ENCODE measurements at places on chromosomes 11 and 22.

- DNase-seq = no peak
These were observed 851.1 kb upstream of the RAG2 start for GRCh38 chr11:37449146-37449545.

DNA sequence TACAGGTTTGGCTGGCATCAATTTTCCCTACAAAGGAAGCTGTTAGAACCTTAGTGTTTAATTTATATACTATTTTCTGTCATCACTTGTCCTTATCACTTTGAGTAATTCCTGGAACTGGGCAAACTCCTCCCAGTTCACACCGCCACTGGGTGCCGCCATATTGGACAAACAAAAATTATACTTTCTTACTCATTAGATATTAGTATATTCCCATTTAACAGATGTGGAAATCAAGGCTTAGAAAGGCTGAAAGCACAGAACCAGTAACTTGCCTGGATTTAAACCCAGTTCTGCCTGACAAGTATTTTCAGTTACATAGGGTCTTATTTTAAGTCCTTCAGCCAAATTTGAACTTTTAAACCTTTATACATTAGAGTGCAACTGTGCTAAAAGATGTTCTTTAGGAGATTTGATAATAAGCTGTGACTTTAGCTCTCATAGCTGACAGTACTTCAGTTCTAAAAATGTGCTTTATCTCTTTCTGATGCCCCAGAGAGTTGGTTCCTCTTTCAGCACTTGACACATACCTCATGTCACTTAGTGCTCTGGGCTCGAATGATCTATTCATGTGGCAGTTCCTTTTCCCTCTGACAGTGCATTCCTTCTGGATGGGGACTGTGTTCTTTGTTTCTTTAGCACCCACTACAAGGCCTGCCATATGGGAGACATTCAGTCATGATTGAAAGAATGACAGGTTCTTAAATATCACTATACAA is 25.4 kb downstream of the COA4 start:
- no peak for DNase-seq

DNA sequence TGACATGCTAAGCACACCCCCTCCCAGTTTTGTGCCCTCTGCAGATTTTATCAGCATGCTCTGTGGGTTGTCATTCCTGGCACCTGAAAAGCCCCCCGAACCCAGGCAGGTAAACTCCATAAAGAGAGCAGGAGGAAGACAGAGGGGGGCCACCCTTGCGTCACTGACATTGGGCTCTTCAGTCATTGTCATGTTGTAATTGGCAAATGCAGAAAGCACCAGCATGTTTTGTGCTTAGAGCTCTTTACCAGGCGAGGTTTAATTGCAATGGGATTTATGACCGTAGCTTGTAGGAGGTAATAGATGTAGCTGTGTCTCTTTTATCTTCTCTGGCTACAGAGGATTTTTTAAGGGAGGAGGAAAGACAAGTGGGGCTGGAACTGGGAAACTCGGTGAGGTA is 201.7 kb downstream of the GRIK4 start:
- DNase-seq = no peak

DNA sequence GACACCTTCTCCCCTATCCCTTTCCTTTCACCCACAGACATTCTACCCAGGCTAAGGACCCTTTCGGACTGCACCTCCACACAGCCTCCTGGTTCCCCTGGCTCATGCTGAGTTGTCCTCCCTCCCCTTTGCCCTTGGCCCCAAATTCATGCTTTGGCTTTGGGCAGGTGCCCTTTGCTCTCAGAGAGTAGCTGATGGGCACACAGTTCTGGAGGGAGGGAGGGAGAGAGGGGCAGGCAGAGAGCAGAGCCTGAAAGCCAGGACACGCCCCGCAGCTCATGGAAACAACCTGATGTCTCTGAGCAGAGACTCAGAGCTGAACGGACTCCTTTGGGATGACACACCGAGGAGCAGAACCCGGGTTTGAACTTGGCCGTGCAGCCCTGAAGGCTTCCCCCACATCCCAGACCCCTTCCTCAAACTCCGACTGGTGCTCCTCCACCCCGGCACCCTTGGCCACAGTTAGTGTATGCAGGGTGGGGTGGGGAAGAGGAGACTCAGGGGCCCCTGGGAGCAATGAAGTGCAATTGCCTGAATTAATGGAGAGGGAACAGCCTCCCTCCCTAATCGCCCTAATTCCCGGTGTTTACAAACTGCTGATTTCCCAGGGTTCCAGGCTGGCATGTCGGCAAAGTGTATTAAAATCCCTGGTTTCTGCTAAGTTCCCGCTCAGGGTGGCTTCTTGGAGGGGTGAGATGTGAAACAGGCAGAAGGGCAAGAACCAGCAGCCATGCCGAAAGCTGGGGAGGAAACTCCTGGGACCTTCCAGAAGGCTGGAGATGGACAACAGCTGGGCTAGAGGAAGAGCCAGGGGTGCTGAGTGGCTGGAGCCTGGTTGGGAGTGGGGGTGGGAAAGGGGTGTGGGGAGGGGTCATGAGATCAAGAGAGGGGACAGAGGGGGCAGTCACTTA is 71.2 kb upstream of the SHISAL1 start:
- no peak for DNase-seq

DNA sequence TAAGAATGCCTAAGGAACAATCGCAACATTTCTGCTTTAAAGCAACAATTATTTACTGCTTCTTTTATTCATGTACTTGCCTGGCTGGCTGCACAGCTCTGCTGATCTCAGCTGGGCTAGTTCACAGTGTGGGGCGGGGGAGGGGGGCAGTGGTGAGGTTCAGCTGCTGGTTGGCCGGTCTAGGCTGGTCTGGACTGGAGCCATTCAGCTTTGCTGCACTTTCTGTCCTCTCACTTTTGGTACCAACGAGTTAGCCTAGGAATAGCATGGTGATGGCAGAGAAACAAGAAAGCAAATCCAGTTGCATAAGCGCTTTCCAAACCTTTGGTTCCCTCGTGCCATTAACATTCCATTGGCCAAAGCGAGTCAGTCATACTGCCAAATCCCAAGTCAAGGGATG is 16.0 kb upstream of the MIF start:
- DNase-seq = no peak

- no peak for DNase-seq
These were observed 47.5 kb downstream of the RPL27A start for GRCh38 chr11:8729837-8730696.

GRCh38 chr22:26952451-26953011 is 295.1 kb downstream of the MIAT start:
- DNase-seq = no peak

DNA sequence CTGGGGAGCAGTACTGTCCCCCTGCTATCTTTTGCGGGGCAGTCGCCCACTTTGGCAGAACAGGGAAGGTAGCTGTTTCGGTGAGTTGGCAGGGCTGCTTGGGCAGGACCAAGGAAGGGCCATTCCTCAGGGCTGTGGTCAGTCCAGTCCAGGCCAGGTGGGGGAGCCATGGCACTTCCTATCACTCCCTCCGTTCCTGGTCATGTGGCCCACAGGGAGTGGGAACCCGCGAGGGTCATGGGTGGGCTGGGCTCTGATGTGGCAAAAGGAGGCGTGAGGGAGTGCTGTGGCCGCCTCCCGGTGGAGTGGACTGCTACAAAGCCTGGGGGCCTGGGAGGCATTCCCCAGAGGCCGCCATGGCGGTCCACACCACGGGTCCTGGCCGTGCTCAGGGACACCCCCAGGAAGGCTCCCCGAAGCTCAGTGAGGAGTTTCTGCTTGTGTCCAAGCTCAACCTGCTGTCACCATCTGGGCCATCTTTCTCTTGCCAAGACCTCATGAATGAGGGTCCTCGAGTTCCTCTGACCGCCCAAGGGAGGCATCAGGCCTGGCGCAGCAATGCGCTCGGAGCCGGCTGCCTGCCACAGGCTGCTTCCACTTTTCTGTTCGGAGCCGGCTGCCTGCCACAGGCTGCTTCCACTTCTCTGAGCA is 11.9 kb downstream of the CHID1 start:
- no peak for DNase-seq

- no peak for DNase-seq
These were observed 110.4 kb downstream of the RRAS2 start for GRCh38 chr11:14248580-14248981.

DNA sequence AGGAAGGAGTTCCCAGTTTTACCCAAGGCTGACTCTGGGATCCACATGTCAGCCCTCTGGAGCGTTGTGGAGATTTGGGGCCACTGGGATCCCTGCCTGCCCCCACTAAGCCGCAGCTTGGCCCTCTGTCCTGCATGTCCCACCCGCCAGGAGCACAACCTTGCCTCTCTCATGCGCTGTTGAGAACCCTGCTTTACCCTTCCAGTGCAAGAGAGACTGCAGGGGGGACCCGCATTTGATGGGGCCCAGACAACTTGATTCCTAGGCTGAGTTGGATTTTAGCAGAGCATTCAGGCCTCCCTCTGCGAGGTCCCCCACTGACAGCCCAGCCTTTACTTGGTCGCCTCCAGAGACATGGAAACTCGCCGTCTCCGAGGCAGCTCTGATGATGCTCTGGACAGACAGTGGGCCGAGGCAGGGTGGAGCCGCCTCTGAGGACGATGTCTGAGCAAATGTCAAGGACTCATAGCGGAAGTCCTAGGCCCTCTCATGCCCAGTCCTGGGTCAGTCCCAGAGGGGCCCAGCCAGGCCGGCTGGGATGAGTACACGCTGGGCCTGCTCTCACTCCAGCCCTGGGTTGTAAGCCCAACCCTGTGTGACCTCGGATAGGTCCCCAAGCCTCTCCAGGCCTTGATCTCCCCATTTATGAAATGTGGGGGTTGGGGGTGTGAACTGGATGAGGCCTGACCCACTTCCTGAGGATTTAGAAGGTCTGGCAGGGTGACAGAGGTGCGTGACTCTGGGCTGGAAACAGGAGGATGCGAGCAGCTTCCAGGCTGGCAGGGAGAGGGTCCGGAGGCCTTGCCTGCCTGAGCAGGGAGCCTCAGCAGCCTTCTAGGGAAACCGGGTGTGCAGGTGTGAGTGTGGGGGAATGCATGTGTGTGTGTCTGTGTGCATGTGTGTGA is 630 bp downstream of the CD5 start:
- DNase-seq = no peak

- DNase-seq = no peak
These were observed 4.0 kb upstream of the HDAC10 start for GRCh38 chr22:50255099-50255498.

DNA sequence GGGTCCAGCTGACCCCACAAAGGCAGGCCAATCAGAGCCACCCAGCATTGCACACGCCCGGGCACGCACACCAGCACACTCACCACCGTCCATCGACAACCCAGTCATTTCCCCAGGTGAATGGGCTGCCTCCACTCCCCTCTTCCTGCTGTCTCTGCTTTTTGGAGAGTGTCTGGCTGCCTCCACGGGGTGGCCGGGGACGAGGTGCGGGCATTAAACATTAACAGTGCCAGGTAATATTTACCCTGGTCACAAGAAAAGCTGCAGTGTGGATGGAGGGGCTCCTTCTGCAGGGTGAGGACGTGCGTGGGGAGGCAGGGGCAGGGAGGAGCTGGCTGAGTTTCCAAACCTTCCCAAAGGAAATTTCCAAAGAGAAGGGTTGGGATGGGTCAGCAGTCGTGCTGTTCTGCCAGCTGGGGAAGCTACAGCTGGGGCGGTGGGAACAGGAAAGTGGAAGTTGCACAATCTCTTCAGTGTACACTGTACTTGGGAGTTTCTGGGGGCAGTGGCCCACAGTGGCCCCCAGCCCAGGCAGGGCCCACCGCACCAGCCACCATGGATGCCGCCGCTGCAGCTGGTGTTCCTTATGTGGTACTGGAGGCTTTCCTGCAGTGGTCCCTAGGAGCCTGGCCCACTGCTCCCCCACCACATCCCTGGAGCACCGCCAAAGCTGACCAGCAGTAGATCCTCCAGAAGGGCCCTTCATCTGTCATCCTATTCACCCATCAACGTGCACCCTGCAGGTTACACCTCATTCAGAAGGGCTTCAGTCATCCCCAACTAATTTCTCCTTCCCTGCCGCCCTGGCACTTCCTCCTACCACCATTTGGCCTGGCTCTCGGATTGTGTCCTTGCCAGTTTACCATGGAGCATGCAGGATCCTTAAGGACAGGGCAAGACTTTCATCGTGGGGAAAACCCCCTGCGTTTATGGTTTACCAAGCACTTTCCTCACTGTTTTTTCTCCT is at the start of gene FXYD2:
FXYD2 (minus strand) TSS at position 174 of the 967 bp plus-strand sequence; CDS start at position 108, 66 bp downstream.
- DNase-seq = no peak
